ENCODE measurements at places on chromosomes 12 and 14. TPM values are rescaled to one million over a fixed set of nuclear protein-coding genes. Genes with fewer than 3 reads are reported as not detected.

EFS gene
- total RNA-seq = 3.2 TPM

GDF3 gene
- total RNA-seq = not detected

RIMBP2 gene
- not detected for total RNA-seq

CRIP2 gene
- 1,011 TPM for total RNA-seq

RFX4 gene
- total RNA-seq = not detected
